SK-N-SH (cell line): ENCODE measurements at places on chromosomes 7 and 10.
A peak's percentile ranks its signal among the peaks of the same experiment; 100 is the strongest.

GRCh38 chr10:16105082-16105481, 244.8 kb upstream of the MINDY3 start:
- DNase-seq = no peak

DNA sequence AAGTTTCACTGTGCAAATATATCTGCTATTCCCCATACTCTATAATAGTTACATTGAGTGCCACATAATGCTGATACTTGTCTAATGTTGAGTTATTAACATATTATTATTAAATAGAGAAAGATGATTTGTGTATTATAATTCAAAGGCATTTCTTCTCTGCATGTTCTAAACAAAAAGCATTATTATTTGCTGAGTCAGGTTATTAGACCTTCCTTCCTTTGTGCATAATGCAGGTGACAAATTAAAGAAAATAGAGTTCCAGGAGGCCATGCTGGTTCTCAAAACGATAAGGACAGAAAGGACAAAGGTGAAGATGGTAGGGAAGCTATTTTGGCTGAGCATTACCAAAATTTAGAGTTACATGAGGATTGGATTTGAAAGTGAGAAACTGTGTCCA, 85.4 kb upstream of the CYP2C9 start:
- no peak for DNase-seq

GRCh38 chr10:58385784-58386112, 538 bp downstream of the TFAM start:
- DNase-seq = peak; percentile 53

GRCh38 chr7:150586785-150587152, 19.6 kb downstream of the GIMAP4 start:
- DNase-seq = no peak

DNA sequence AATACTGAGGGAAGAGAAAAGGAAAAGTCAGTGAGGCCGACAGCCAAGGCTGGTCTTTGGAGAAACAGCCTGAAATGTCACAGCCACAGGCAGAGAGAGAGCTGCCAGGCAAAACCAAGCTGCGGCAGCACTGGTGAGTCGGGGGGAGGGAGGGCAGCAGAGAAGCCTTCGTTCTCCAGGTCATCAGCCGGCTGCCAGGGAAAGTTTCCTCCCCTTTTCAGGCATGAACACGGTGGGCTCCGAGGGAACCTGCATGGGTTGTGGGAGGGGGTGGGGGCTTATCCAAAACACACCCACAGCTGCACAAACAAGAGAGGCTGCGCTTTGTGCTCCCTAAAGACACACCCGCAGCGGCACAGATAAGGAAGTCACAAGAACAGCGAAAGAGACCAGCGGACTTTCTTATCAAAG, 62.3 kb upstream of the NKX6-2 start:
- peak; percentile 54 for DNase-seq

GRCh38 chr10:43327986-43328385, 43.5 kb upstream of the FXYD4 start:
- no peak for DNase-seq

- no peak for DNase-seq
These were observed 47.1 kb upstream of the DYNC1I1 start for GRCh38 chr7:95725205-95725604.

DNA sequence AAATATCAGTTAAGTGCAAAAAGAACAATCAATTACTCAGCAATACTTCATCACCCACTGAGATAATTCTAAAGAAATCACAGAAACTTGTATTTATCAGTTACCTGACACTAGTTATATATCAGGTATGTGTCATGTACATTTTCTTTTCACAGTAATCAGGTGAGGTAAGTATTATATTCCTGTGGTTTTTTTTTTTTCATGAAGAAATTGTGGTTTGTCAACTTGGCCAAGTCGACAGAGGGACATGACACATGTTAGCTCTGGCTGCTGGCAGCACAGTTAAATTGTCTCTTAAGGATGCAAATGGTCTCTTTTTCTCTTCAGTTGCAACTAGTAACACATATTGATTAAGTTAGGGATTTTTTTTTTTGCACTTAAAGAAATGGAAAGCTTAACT, 13.7 kb upstream of the GPR141 start:
- no peak for DNase-seq

DNA sequence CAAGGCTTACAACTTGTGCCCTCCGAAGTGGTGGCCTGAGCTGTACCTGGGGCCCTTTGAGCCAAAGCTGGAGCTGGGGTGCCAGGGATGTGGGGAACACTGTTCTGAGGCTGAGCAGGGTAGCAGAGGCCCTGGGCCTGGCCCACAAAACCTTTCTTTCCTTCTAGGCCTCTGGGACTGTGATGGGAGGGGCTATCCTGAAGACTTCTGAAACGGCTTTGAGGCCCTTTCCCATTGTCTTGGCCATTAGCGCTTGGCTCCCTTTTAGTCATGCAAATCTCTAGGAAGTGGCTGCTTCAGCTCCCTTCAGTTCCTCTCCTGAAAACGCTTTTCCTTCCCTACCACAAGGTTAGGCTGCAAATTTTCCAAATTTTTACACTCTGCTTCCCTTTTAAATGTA, 16.8 kb upstream of the CRYGN start:
- DNase-seq = no peak

GRCh38 chr7:55571511-55572377, 558 bp downstream of the VOPP1 start:
- peak; percentile 90 for DNase-seq

- DNase-seq = no peak
These were observed 541.0 kb upstream of the FZD8 start for GRCh38 chr10:36183056-36183455.

DNA sequence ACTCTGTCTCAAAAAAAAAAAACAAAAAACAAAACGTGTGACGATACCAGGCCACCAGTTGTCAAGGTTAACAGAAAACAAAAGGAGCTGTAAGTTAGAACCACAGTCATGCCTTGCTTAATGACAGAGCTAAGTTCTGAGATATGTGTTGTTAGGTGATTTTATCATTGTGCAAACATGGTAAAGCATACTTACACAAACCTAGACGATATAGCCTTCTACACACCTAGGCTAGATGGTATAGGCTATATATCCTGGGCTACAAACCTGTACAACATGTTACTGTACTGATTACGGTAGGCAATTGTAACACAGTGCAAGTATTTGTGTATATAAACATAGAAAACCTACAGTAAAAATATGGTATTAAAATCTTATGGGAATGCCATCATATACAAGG, 564.2 kb downstream of the HTR7 start:
- no peak for DNase-seq

GRCh38 chr10:77770868-77771175, 133.2 kb upstream of the KCNMA1 start:
- DNase-seq = no peak

DNA sequence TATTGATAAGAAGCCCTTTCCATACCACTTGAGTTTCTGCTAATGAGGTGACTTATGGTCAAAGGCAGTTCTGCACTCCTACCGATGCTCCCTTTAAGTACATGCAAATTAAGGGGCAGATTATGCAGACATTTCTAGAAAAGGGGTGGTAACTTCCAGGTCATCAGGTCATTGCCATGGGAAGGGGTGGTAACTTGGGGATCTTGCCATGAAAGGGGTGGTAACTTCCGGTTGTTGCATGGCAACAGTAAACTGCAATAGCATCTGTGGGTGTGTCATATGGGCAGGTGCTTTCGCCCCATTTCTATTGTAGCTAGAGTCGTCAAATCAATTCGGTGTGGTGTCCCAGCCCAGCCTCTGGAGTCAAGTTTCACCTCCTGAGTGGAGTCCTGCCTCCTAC, 150.9 kb downstream of the UBE2H start:
- DNase-seq = no peak

DNA sequence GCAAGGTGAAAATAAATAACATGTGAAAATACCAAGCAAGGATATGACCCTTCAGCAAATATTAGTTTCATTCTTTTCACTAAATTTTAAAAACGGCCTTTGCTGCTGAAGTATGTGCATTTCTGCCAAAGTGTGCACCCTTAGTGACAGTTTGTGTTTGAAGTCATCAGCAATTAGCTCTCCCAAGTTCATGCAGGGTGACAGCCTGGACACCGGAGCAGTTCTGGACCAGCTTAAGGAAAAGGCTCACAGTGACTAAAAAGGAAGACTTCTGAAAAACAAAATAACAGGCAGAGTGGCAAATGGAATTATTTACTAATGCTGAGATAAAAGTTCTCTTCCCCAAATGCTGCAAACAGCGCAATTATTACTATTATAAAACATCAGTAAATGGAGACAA, 69.3 kb upstream of the NEBL start:
- DNase-seq = no peak

- DNase-seq = no peak
These were observed 58.0 kb downstream of the TSPAN12 start for GRCh38 chr7:120799813-120800475.

DNA sequence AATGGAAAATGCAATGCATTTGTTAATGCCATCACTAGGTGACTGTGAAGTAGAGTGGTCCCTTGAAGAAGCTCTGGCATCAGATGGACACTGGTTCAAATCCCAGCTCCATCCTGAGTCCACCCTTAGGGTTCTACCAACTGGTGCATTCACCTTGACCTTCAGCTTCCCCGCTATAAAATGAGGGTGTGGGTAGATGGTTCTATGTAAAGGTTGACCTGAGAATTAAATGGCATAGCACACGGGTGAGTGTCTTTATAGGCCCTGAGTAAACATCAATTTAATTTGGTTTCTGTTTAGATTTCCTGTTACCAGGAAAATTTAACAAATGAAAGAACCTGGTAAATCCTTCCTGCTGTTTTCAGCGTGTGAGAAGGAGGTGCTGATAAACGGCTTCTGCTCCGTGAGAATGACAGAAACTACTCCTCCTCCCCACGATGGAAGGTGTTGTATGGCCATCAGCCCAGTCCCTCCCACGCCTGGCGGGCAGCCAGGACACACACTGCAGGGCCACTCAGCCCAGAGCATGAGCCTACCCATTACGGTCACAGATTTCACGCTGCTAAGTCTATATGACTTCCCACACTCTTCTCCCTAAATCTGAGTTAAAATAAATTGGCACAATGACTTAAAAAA, 210.1 kb downstream of the TNS3 start:
- DNase-seq = peak; percentile 83
